Endothelial cell of umbilical vein (primary cell): ENCODE measurements at places on chromosomes 4 and X. TPM values are rescaled to one million over a fixed set of nuclear protein-coding genes. Genes with fewer than 3 reads are reported as not detected.

Gene ADAM29
- not detected in 2 replicates for polyA plus RNA-seq

Gene CORIN
- 0.07 and 0.08 TPM in 2 replicates for polyA plus RNA-seq

Gene IL2RG
- polyA plus RNA-seq: 0.07 TPM in 1 of 2 replicates, not detected in the other

Gene MAGEB18
- polyA plus RNA-seq: not detected in 2 replicates

Gene SRPK3
- 0.25 and 0.29 TPM in 2 replicates for polyA plus RNA-seq

Gene TMSB4X
- 4,136 and 4,540 TPM in 2 replicates for polyA plus RNA-seq

Gene SSX1
- polyA plus RNA-seq: not detected in 2 replicates

Gene PPEF2
- 0.23 TPM in 1 of 2 replicates, not detected in the other for polyA plus RNA-seq

Gene IL15
- polyA plus RNA-seq: 3.1 TPM in 2 replicates

Gene CXCL10
- polyA plus RNA-seq: 0.18 and 0.25 TPM in 2 replicates

Gene PDZD11
- polyA plus RNA-seq: 76.0 and 85.4 TPM in 2 replicates

Gene LINC00632
- polyA plus RNA-seq: 4.8 and 5.8 TPM in 2 replicates

Gene FGF5
- 0.37 and 0.73 TPM in 2 replicates for polyA plus RNA-seq

Gene ADH1A
- not detected in 2 replicates for polyA plus RNA-seq

Gene GAGE12D
- not detected in 2 replicates for polyA plus RNA-seq

Gene IDH3G
- polyA plus RNA-seq: 116 and 128 TPM in 2 replicates

Gene CSAG1
- polyA plus RNA-seq: not detected in 2 replicates

Gene CSAG2
- not detected in 2 replicates for polyA plus RNA-seq

Gene TMEM156
- 0.33 and 0.39 TPM in 2 replicates for polyA plus RNA-seq

Gene POU3F4
- polyA plus RNA-seq: not detected in 2 replicates

Gene DKK2
- polyA plus RNA-seq: 0.14 and 0.19 TPM in 2 replicates

Gene NWD2
- polyA plus RNA-seq: not detected in 2 replicates

Gene SAP30
- polyA plus RNA-seq: 7.5 and 9.9 TPM in 2 replicates
